ENCODE measurements at places on chromosomes 11 and 22.

- DNase-seq = peak; percentile 78
Observed at GRCh38 chr11:128908391-128909246, 17.5 kb downstream of the KCNJ5 start.

DNA sequence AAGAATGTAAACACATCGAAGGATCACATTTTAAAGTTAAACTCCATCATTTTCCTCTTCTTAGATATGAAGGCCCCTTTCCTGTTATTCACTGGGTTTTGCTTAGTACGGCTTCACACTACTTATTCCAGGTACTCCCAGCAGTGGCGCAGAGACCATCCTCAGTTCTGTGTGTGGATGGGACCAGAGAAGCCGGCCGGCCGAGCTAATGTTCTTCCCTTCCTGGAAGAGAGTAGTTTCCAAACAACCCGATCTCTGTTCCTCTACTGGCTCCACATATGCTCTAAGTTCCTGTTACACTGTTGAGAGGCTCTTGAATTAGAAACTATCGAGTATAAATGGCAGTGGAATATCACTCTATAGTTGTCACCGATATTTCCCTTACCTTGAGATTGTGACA is 684 bp upstream of the NFRKB start:
- no peak for DNase-seq

DNA sequence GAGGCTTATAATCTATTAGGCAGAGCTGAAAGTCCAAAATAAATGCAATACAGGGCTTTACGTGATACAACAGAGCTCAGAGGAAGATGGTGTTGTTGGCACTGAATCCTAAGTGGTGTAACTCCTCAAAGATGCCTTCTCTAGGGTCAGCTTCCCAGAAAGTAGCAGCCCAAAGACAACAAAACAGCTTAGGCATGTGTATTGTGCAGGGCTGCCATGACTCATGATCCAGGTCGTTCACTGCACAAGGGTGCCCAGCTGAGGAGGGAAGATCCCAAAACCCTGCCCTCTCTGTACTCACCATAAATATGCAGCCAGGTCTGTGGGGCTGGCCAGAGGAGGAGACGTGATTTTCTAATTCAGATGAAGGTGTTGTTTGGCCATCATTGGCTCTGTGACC is 59.4 kb upstream of the NNMT start:
- DNase-seq = peak; percentile 86

DNA sequence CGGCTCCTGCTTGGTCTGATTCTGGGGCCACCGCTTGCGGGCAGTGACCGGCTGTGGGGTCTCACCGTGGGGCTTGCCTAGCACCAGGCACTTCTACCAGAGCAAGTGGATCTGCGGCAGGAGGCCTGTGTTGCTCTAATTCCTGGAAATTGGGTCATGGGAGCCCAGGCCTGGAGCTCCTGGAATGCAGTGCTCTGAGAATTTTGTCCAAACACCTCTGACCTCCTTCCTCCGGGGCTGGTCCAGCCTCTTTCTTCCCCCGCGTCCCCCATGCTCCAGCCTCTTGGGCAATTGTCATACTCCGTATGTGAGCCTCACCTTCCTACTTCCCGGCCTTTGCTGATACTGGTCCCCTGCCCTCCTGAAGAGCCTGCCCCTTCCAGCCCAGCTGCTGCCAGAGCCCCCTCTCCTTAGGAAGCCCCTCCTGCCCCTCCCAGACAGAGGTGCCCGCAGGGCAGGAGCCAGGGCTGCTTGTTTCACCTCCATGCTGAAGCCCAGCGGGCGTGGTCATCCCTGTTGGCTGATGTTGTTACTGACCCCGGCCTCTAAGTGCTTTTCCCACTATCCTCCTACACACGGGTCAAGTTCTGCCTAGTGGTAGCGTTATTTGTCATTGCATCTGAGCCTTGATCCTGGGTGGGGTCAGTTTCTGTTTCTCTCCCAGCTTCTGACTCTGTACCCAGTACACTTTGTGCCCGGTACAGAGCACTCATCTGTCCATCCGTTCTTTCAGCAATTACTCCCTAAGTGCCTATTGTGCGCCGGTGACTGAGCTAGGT is 9.6 kb downstream of the MGAT3 start:
- DNase-seq = no peak

DNA sequence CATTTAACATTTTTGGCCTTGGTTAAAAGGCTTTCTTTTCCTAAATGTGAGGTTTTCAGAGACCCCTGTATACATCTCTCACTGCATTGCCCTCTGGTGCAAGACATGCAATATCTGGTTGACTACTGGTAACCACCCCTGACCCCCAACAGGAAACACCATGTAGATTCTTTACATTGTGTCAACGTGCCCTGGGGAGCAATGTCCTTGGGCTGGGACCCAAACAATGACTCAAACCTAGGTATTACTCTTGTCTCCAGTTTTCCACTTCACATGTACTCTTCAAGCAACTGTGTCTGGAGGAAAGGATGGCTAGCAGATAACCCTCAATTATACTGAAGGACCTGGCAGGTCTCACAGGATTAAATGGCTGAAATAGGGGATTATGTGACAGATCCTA is 1.1 kb upstream of the GPR83 start:
- no peak for DNase-seq

- no peak for DNase-seq
Observed at GRCh38 chr11:116720895-116721294, 51.9 kb downstream of the BUD13 start.

GRCh38 chr11:33185756-33186155 is 24.5 kb upstream of the CSTF3 start:
- DNase-seq = no peak

DNA sequence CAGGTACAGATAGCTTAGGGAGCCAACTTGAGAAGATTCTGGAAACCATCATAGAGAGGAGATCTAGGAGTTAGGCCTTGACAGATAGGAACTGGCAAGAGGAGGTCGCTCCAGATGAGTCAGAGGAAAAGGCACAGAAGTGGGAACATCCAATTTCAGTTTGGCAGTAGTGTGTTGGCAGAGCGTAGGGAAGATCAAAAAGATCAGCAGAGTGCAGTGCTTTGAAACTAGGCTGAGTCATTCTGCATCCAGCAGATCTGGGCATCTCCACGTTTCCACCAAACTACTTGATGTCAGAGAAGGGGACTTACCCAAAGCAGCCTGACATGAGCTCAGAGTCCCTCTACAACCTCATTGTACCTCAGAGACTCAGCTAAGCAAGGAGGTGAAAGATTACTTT is 58.5 kb downstream of the GAB4 start:
- peak; percentile 48 for DNase-seq

GRCh38 chr11:64034411-64034811 is 1.3 kb upstream of the FLRT1 start:
- no peak for DNase-seq

DNA sequence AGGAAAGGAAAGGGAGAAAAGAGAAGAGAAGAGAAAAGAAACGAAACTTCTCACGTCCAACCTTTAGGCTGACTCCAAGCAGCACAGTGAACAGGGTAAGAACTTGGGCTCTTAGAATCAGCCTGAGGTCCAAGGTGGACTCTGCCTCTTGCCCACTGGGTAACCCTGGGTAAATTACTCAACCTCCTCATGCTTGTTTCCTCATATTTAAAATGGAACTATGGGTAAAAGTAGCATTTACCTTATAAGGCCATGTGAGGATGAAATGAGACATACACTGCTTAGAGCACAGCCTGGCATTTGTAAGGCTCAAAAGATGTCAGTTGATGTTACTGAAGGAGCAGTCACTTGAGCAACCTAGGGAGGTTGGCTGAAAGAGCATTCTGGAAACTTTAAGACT is 107.9 kb downstream of the C11orf58 start:
- DNase-seq = peak; percentile 12

DNA sequence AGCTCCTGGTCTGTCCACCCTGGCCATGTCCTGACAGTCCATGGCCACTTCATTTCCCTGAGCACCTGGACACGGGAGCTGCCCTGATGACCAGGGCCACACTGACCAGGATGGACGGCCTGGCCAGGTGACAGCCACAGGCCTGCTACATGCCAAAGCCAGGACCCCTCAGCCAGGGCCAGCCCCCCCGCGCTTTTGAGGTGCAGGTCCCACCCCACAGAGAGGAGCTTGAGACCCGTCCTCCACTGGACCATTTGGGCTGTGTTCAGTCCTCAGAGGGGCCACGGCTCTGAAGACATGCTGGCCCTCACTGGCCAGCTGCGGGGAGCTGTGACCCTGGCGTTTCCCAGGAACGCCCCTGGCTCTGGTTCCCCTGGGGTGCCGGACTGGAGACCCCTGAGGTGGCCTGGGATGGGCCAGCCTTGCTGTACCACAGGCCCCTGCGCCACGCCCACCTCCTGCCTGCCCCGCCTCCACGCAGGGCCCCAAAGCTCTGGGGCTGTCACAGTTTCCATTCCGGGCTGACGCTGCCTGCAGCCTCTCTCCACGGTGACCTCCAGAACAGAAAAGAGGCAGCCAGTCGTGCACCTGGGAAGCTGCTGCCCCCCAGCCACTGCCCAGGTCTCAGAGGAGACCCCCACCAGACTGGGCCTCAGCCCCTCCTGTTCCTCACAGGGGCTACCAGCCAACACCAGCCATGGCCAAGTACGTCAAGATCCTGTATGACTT is 18.2 kb downstream of the EPS8L2 start:
- DNase-seq = no peak

DNA sequence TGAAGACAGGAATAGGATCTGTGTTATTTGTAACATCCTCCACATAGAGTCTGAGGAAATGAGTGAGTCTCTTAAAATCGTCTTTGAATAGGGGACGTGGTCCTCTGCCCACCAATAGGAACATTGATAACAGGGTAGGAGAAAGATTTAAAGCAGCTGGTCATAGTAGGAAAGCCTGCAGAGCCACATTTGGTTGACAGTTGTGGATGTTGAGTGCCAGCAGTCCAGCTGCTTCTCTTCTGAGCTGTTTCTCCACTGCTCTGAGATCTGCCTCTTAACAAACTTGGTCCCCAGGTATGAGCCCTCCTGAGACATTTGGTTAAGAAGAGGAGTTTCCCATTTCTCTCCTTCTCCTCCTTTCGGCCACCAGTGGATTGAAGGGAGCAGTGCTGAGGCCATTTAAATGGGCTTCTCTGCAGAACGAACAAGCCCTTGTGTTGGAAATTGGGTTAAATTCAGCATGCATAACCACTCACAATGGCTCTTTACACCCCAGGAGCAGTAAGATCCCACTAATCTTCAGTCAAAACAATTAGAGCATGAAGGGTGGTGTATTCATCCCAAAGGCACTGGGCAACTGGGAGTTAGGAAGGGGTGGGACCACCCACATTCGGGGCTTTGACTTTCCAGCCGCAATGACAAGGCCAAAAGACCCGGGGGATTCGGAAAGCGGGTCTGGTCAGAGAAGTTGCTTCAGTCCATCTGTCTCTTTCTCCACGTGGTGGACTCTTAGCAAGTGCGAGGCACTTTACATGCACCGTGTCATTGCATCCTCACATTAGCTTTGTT is 32.3 kb downstream of the MIAT start:
- no peak for DNase-seq

GRCh38 chr11:36268337-36268985 is 20.8 kb downstream of the COMMD9 start:
- DNase-seq = no peak

DNA sequence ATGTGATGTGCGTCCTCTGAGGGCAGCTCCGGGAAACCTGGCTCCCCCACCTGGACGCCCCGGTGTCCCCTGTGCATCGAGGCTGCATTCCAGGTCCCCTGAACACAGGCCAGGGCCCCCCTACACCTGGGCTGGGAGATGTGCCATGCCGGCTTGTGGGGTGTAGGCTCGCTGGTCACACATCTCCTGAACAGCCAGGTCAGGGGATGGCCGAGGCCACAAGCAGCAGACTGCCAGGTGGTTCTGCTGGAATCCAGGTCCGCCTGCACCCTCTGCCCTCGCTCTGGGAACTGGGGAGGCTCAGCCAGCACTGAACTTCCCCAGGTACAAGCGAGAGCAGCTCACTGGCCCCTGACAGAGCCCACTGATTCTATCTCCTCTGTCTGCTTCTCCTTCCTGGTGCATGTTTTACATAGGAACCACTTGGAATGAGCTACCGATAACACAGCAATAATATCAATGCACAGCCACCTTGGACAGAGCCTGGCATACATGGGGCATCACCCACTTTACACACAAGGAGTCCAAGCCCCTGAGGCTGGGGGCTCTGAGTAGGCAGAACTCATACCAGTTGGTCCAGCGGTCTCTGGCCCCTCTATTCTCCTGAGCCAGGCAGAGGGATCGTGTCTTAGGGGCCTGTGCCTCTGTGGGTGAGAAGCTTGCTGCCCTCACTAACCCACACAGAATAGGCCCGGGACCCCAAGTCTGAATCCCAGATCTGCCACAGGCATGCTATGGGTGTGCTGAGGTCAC is 46.8 kb downstream of the TBX1 start:
- no peak for DNase-seq

GRCh38 chr11:66015936-66016792 is 4.4 kb downstream of the CST6 start:
- DNase-seq = no peak

DNA sequence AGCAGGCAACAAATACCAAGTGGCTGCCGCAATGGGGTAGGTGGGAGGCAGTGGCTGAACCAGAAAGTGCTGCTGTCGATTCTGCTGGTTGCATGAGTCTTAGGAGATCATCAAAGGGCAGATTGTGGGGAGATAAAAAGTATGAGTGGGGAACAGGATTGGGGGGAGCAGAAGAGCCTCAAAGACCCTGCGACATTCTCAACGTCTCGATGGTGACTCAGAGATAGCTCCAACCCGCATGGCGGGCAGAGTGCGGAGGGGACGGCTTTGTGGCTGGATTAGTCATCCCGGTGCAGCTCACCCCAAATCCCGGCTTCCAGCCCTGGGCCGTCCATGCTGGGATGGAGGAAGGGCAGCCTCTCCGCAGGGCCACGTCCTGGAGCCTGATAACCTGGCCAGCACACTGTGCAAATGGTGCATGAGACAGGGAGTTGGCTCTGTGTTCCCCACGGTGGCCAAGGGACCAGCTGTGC is 11.6 kb upstream of the RTN4R start:
- no peak for DNase-seq

DNA sequence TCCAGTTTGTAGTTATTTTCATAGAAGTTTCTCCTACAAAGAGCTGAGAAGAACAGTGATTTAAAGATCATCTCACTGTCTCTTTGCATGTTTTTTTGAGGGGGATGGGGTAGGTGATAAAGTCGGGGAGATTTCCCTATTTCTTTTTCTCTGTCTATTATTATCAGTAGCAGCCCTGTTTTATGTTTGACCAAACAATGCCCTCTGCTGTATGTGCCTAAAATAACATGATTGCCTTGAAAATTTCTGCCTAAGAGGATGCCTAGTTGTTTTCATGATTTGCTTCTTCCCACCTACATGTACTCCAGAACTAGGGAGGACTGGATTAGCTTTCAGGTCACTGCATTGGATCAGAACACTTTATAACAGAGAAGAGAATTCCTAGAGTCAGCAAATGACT is 1330.2 kb downstream of the LRRC4C start:
- no peak for DNase-seq
